Liver (tissue), 10 donors: ENCODE measurements at places on chromosomes 3 and 15. TPM values are rescaled to one million over a fixed set of nuclear protein-coding genes. Genes with fewer than 3 reads are reported as not detected.

DNA sequence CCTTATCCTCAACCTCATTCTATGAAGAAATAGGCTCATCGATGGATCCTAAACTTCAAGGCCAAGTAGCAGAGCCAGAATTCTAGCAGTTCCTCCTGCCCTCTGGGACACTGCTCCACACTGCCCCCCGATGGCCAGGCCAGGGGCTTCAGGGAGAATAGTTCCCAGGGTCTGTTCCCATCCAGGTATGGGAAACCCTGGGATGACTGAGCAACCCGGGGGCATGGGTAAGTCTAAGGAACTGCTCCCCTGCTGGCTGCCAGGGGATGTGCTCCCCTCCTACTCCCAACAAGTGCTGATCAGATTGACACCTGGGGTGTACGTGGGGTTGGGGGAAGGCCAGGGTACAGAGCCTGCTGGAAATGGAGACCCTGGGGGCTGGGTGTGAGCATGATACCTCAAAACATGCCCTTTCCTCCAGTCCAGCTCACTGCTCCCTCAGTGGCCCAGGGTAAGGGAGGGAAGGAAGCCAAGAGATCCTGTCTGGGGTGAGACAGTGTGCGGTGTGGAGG lies 7.6 kb downstream of the ULK3 start:
- DNase-seq = peak; percentile 62
- no peak overlapping the region for H3K4me3 ChIP-seq
- no peak overlapping the region for H3K27ac ChIP-seq
- peaks cover 12% of the 10 kb centered on the region for H3K36me3 ChIP-seq

DNA sequence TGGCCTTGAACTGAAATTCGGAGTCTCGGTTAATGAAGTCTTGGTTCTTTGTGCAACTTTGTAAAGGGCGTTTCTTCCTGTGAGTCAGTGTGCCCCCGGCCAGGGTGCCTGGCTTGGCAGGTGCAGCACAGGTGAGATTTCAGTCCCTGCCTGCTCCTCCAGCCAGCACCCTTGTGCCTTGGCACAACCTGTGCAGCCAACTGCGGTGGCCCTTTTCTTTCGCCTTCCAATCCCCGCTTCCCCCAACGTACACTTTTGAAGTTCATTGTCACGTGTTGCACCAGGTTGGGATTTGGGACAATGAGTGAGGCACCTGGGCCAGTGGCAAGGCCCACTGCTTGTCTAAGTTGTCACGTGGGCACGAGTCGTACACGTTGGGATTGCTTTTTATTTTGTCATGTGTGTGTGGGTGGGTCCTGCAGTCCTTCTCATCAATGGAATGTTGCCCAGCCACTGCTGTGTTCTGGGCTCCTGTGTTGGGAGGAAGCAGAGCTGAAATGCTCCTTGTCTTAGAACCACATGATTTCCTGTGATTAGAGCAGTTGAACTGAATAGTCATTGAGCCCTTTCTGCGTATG lies 242.9 kb upstream of the BHLHE40 start:
- no peak overlapping the region for H3K4me3 ChIP-seq
- no peak for DNase-seq
- no peaks in the 10 kb centered on the region for H3K36me3 ChIP-seq
- H3K27ac ChIP-seq = no peak overlapping the region
- no peaks in the 10 kb centered on the region for H3K4me1 ChIP-seq

Gene RTP1
- total RNA-seq = not detected

DNA sequence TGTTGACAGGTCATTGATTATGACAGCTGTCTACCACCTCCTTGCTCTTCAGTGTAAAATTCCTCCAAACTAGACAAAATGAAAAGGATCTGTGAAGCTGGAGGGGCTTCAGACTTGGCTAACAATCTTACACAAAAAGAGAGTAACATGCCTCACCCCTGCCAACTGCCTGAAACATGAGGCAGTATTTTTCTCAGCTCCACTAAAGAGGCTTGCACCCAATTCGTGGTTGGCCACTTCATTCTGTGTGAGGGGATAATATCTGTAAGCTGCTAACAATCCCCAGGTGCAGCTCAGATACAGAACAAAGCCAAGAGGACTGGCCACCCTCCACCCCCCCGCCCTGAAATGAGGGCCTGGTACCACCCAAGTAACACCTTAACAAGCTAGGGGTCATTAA lies 2.8 kb downstream of the MB21D2 start:
- H3K27me3 ChIP-seq = peaks cover 2% of the 10 kb centered on the region
- DNase-seq = no peak
- H3K27ac ChIP-seq = no peak overlapping the region
- no peak overlapping the region for H3K4me3 ChIP-seq
- H3K4me1 ChIP-seq = peaks cover 16% of the 10 kb centered on the region
